ENCODE measurements at places on chromosomes 16 and 17.
A peak's percentile ranks its signal among the peaks of the same experiment; 100 is the strongest.

DNA sequence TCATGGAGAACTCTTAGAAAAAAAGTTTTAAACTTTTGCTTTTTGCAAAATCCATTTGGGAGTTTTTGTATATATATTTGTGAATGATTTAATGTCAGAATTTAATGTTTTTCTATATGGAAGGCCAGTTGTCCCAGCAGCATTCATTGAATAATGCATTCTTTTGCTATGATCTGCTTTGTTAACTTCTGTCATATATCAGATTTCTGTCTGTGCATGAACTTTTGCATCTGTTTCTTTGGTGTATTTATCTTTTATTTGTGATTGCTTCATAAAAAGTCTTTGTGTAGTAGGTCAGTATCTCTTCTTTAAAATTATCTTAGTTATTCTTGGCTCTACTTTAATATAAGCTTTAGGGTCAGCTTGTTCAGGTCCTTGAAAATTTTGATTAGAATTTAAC, 84.2 kb downstream of the MAP2K4 start:
- DNase-seq: no peak

GRCh38 chr17:37051381-37051780, 102.6 kb downstream of the AATF start:
- DNase-seq: no peak

DNA sequence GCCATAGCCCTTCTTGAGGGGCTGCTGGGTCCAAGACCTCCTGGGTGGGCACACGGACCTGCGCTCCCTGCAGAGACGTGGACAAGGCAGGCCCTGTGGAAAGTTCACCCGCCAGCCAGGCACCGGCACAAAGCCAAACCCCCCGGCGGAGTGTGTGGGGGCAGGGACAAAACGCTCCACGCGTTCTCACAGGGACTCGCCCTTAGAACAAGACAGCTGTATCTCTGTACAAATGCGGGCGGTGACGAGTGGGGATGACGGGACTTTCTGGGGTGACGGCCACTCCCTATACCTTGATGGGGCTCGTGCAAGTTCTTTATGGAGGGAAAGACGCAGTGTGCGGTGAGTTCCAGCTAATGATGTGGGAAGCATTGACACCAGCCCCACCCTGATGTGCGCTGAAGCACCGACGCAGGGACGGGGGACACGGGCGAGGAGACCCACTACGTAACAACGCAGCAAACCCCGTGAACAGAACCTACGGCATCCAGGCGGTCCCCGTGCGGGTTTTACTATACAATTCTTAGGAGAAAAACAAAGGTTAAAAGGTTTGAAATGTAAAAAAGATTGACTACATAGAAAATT, 49.4 kb downstream of the LMF1 start:
- no peak for DNase-seq

- no peak for DNase-seq
Measured at GRCh38 chr16:89981414-89981813, 32.9 kb downstream of the DEF8 start.

GRCh38 chr16:89534252-89534756, 26.1 kb downstream of the SPG7 start:
- no peak for DNase-seq

GRCh38 chr17:1137465-1137894, 42.3 kb downstream of the ABR start:
- no peak for DNase-seq

DNA sequence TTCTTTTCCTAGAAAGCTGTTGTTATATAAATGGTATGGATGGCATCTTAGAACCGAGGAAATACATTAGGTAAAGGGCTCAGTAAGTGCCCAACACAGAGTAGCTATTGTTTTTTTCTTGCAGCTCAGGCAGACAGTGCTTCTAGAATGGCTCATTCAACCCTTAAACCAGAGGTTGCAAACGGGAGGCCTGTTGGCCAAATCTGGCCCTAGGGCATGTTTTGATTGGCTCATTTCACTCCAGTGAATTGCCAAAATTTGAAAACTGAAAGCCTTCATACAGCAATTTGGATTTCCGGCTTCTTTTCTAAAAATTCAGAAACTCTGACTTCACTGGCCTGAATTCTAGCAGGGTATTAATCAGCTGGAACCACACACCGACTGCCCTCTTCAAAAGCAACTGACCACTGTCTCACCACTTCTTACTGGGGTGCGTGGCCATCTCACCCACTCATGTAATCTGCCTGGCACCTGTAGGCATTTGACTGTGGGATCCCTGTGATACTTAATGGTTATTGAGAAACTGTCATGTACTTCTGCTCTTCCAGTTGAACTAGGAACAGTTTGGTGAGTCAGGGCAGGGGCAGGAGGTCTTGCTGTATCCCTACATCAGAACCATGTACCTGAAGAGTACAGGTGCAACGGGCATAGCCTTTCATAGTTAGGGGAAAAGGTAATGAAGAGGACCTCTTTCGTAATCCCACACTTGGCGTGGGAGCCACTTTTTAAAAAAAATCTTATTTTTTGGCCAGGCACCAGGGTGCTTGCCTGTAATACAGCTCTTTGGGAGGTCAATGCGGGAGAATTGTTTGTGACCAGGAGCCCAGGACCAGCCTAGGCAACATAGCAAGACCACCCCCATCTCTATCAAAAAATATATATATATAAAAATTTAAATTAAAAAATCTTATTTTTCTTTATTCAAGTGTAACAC, 53.6 kb upstream of the SCNN1B start:
- no peak for DNase-seq

- no peak for DNase-seq
Measured at GRCh38 chr16:55329791-55330428, 5.9 kb downstream of the IRX6 start.

- no peak for DNase-seq
Measured at GRCh38 chr17:58626905-58627304, 64.9 kb downstream of the TEX14 start.

- no peak for DNase-seq
Measured at GRCh38 chr16:53816211-53816836, 112.4 kb downstream of the FTO start.

DNA sequence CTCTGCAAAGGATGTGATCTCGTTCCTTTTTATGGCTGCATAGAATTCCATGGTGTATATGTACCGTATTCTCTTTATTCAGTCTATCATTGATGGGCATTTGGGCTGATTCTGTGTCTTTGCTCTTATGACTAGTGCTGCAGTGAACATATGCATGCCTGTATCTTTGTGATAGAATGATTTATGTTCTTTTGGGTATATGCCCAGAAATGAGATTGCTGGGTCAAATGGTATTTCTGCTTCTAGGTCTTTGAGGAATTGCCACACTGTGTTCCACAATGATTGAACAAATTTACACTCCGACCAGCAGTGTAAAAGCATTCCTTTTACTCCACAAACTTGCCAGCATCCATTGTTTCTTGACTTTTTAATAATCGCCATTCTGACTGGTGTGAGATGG, 60.2 kb upstream of the ADORA2B start:
- no peak for DNase-seq

DNA sequence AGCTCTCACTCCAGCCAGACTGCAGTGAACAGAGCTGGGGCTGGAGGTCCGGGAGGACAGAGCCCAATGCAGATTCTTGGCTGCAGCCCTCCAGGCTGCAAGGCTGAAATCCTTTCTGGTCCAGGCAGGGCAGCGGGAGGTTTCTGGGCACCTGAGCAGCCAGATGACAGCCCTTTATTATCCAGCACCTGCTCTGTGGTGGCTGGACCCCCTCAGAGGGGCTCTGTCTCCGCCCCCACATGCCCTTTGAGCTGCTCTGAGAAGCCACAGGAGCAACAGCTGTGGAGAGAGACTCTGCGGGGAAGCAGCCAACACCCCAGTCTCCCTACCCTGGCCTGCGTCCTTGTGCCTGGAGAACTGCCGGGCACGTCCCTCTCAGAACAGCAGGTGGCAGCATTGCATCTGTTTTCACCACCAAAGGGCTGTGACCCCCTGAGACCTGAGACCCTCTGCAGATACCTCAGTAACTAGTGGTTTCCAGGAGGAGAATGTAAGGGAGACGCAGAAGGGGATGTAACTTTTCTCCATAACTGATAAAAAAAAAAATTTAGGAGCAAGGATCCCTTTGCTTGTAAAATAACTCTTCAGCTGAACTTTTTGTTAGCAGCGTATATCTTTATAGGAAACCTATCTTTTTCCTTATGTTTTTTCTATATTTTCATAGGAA, 3.7 kb upstream of the CNP start:
- peak; percentile 60 for DNase-seq

- no peak for DNase-seq
Measured at GRCh38 chr17:55202896-55203295, 61.9 kb upstream of the HLF start.

- DNase-seq: no peak
Measured at GRCh38 chr17:7560172-7561027, 1.3 kb upstream of the SENP3 start.

DNA sequence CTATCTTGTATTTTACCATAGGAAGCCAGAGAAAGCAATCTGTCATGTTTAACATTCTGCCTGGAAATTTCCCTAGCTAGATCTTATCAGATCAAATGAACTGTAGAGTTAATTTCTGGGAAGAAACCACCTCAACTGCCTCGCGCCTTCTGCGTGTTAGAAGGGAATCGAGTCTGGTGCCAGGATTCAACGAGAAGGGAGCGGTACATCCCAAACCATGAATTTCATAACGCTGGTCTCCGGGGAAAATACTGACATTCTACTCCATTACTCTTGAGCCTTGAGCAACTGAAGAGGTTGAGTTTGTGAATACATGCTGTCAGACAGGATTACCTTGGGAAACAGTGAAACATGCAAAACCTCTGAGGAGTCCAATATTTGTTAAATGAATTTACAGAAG, 35.2 kb downstream of the MPHOSPH6 start:
- no peak for DNase-seq

GRCh38 chr16:986925-987582, 5.5 kb downstream of the SOX8 start:
- DNase-seq: no peak

- DNase-seq: no peak
Measured at GRCh38 chr17:74212209-74212912, 1.0 kb upstream of the TTYH2 start.

DNA sequence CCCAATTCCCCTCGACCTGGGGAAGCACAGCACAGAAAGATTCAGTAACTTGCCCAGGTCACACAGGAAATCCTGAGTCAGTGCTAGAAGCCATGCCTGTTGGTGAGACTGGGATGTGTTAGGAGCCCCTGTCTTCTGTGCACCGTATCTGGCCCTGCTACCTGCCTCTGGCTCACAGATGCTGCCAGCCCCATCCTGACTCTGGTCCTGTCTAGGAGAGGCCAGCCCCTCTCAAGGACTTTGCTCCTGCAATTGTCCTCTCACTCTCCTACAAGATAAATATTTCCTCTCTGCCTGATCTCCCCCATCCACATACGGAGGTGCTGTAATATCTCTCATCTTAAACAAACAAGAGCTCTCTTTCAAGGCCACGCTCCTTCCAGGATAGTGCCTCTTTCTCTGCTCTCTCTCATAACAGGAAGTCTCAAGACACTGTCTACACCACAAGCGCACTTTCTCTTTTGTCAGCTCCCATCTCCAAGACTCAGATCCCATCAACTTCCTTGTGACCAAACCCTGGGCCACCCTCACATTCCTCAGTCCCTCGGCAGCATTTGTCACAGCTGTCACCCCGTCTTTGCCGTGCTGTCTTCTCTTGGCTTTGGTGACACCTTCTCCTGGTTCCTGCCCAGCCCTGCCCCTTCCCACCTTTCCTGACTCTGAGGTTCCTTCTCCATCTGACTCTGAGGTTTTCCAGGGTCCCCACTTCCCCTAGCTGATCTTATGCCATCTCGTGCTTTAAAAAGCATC, 1.9 kb downstream of the SLC13A2 start:
- no peak for DNase-seq

DNA sequence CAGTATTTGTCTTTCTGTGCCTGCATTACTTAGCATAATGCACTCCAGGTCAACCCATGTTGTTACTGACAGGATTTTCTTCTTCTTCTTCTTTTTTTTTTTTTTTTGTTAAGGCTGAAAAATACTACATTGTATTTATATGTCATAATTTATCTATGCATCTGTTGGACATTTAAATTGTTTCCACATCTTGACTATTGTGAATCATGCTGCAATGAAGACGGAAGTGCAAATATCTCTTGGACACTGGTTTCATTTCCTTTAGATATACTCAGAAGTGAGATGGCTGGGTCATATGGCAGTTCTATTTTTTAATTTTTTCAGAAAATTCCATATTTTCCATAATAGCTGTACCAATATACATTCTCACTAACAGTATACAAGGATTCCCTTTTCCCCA, 272.7 kb upstream of the PMFBP1 start:
- no peak for DNase-seq

GRCh38 chr17:68592682-68593641, 8.2 kb downstream of the FAM20A start:
- no peak for DNase-seq

DNA sequence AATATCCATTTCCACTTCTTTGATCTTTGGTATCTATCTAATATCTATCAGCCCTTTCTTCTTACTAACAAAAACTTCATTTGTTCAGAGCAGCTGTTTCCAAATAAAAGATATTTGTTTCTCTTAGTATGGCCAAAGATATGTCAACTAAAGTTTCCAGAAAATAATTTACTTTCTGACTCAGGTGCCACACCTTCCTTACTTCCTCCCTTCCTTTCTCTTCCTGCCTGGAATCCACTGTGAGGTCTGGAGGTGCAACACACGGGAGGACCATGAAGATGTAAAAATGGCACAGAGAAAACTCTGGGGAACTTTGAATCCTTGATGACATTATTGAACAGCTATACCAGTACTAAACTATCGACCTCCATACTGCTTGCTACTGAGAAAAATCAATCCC, 14.0 kb downstream of the MED13 start:
- no peak for DNase-seq

DNA sequence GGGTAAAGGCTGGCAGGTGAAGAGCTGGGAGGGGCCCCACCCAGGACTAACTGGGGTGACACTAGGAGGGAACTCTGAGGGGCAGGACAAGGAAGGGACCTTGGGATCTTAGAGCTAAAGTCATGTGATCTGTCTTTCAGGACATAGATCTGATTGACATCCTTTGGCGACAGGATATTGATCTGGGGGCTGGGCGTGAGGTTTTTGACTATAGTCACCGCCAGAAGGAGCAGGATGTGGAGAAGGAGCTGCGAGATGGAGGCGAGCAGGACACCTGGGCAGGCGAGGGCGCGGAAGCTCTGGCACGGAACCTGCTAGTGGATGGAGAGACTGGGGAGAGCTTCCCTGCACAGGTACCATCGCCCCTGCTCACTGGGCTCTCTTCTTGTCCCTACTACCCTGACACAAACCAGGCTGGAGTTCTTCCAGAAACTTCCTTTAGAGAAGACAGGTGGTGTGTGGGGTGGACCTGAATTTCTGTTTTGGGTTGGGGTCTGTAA, 8.1 kb downstream of the NFE2L1 start:
- DNase-seq: no peak
